ENCODE measurements at places on chromosomes 4 and X.

- no peak for DNase-seq
Measured at GRCh38 chrX:21959362-21960051, 19.0 kb downstream of the SMS start.

DNA sequence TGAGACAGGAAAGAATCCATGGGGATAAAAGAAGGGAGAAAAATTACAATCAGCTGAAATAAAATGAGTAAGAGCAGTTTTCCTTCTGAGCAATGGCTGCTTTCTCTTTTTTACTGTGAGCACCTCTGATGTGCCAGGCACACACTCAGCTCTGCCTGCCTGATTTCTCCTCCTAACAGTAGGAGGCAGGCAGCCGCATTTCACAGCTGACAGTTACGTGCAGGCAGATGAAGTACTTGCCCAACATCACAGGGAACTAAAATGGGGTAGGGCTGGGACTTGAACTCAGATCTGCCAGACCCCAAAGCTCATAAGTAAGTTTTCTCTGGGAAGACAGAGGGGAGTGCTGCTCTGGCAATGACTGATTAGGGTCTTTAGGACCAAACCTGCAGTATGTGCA, 54.6 kb downstream of the C4orf50 start:
- no peak for DNase-seq

DNA sequence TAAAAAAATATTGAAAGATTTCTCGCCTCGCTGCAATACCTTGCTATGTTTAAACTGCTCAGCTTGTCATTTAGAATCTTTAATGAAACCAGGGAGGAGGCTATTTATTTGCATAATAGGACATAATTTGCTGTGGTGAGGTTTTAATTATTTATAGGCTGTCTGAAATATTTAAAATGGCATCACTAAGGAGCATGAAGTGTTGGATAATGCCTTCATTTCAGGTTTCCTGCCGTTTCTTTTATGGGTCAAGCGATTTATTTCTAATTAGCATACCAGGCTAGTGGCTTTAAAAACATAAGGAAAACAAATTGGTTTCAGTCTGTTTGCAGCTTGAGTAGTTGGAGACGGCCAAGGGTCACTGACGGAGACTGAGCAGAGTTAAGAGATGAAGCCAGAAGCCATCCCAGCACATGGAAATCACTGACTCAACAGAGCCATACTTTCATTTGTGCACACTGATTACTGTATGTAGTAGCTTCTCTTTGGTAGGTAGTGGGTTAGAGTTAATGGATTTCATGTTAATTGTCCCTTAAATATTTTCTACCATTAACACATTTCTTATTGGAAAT, 1962.4 kb upstream of the TENM3 start:
- DNase-seq = no peak

DNA sequence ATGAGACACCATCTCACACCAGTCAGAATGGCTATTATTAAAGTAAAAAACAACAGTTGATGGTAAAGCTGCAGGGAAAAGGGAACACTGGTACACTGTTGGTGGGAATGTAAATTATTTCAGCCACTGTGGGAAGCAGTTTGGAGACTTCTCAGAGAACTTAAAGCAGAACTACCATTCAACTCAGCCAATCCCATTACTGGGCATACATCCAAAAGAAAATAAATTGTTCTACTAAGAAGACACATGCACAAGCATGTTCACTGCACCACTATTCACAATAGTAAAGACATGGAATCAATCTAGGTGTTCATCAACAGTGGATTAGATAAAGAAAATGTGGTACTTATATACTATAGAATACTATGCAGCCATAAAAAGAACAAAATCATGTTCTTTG, 135.0 kb downstream of the REELD1 start:
- DNase-seq = no peak

GRCh38 chr4:137448402-137448801, 83.9 kb downstream of the PCDH18 start:
- no peak for DNase-seq

DNA sequence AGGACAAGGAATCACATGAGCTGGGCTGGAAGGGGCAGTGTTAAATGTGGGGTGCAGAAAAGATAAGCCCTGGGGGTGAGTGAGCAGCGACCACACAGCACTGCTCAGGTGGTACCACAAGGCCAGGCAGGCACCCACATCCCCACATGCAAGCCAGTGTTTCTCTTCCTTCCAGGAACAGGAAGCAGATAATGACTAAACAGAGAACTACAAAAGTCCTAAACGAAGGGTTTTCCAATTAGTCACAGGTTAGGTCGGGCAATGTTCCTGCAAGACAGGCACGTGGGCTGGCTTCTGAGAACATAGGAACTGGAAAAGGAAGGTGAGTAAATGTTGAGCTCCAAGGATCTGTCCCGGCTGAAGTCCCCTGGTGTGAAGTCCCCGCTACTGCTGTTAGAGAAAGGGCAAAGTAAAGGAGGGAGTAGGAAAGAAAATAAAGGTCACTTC, 19.5 kb downstream of the RELL1 start:
- peak; percentile 41 for DNase-seq

GRCh38 chr4:101101072-101101471, 246.3 kb downstream of the PPP3CA start:
- no peak for DNase-seq

GRCh38 chr4:93960450-93960849, 131.9 kb downstream of the ATOH1 start:
- no peak for DNase-seq

- peak; percentile 50 for DNase-seq
Measured at GRCh38 chrX:10240918-10241317, 84.1 kb downstream of the CLCN4 start.

DNA sequence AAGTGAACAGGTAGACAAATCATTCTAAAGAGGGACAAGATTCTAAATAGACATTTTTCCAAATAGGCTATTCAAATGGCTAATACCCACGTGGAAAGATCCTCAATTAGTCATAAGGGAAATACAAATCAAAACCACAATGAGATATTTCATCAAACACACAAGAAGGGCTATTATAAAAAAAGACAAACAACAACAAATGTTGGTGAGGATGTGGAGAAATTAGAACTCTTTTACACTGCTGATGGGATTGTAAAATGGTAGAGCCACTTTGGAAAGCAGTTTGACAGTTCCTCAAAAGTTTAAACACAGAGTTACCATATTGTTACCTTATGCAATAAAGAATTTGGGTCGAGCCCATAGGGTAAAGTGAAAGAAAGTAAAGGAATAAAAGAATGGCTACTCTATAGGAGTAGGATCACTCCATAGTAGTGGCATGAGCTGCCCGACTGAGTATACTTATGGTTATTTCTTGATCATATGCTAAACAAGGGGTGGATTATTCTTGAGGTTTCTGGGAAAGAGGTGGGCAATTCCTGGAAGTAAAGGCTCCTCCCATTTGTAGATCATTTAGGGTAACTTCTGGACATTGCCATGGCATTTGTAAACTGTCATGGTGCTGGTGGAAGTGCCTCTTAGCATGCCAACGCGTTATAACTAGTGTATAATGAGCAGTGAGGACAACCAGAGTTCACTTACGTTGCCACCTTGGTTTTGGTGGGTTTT, 58.9 kb upstream of the FAM9C start:
- DNase-seq = no peak

GRCh38 chr4:110124711-110125110, 73.7 kb downstream of the ELOVL6 start:
- DNase-seq = peak; percentile 26

- no peak for DNase-seq
Measured at GRCh38 chr4:74794382-74795010, at the start of gene BTC. BTC (minus strand) TSS chr4:74794523; CDS start chr4:74794325, 198 bp downstream.

GRCh38 chr4:126647756-126648397, 984.9 kb upstream of the INTU start:
- peak; percentile 76 for DNase-seq

DNA sequence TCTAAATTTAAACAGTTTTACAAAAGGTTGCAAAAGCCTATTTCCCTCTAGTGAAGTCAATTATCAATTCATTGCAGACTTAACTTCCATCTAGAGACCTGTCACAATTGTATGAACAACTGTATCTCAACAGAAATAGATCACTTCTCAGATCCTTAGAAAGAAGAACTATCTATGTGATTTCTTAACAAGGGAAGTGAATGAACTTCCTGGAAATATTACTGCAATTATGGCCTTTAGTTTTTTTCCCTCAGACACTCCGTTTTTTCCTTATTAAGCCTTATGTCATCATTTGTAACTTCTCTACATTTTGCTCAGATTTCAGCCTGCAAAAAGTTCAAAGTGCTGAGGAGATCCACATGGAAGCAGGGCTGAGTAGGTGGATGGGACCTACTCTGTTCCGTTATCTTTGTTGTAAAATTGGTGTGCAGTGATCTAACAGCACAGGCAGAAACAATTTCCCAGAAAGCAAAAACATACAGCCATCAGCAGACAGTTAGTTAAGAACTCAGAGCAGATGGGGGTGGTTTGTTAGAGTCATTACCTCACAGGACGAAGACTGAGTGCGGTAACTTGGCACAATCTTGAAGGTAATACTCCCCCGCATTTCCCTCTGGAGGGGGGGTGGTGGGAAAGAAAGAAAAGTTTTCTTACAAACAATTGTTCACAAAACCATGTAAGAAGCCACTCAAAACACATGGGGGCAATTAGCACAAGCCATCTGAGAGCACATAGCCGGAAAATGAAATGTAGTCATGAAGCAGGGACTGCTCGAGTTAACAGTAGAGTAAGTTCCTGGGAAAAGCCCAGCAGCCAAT, 112.3 kb downstream of the NYX start:
- peak; percentile 43 for DNase-seq
